Right renal cortex interstitium (tissue), 3 donors: ENCODE measurements at places on chromosomes 3 and 15. TPM values are rescaled to one million over a fixed set of nuclear protein-coding genes. Genes with fewer than 3 reads are reported as not detected.

The HYAL3 gene
- 3.2 TPM for polyA plus RNA-seq

The DUOXA2 gene
- not detected for polyA plus RNA-seq

The CCDC12 gene
- polyA plus RNA-seq: 48.4 TPM

The GOLGA8B gene
- 60.2 TPM for polyA plus RNA-seq
